Activated CD8-positive, alpha-beta T cell treated with anti-CD3 and anti-CD28 coated beads, Interleukin-2, amount 10 ng/mL, durations not matched to agents 7 days and 5 days (primary cell): ENCODE measurements at places on chromosomes 13 and 19. TPM values are rescaled to one million over a fixed set of nuclear protein-coding genes. Genes with fewer than 3 reads are reported as not detected.

DNA sequence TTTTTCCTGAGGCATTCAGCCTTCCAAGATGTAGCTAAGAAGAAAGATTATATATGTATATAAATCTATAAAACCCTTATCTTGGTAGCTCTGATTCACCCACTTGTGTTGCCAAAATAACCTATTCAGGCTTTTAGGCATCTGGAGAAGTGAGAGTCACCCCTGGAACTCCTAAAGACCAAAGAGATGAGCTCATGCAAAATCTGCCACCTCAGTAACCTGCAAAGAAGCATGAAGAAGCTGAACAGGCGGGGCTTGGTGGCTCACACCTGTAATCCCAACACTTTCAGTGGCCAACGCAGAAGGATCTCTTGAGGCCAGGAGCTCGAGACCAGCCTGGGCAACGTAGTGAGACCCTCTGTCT, 393.7 kb downstream of the FOXO1 start:
- H3K27me3 ChIP-seq, result no peaks in the 10 kb centered on the region
- DNase-seq, result no peak
- peaks cover 31% of the 10 kb centered on the region for H3K4me1 ChIP-seq
- no peaks in the 10 kb centered on the region for H3K36me3 ChIP-seq

- no peaks in the 10 kb centered on the region for H3K36me3 ChIP-seq
- peaks cover 80% of the 10 kb centered on the region for H3K4me1 ChIP-seq
- peak overlapping the region; percentile 55 for H3K4me3 ChIP-seq
- H3K27ac ChIP-seq, result peak overlapping the region; percentile 96
- H3K27me3 ChIP-seq, result no peaks in the 10 kb centered on the region
- peak; percentile 81 for DNase-seq
These were observed 1.3 kb upstream of the SIGLEC9 start for GRCh38 chr19:51123381-51123800.

DNA sequence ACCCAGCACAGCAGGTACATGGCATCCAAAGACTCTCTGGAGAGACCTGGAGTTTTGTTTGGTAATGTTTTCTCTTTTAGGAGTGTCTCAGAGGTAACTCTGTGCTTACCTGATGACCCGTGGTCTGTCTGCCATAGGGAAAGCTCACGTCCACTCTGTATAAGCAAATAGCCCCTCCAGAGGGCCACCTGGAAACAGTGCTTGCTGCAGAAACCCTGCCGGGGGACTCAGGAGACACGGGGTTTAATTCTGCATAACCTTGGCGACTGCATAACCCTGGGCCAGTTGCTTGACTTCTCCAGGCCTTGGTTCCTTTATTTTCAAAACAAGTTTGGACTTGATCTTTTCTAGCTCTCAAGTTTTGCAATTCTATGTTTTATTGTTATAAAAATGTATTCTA, 187.2 kb upstream of the SOX1 start:
- H3K4me1 ChIP-seq, result no peaks in the 10 kb centered on the region
- no peak for DNase-seq
- no peak overlapping the region for H3K4me3 ChIP-seq
- H3K36me3 ChIP-seq, result no peaks in the 10 kb centered on the region
- H3K27me3 ChIP-seq, result no peaks in the 10 kb centered on the region

DNA sequence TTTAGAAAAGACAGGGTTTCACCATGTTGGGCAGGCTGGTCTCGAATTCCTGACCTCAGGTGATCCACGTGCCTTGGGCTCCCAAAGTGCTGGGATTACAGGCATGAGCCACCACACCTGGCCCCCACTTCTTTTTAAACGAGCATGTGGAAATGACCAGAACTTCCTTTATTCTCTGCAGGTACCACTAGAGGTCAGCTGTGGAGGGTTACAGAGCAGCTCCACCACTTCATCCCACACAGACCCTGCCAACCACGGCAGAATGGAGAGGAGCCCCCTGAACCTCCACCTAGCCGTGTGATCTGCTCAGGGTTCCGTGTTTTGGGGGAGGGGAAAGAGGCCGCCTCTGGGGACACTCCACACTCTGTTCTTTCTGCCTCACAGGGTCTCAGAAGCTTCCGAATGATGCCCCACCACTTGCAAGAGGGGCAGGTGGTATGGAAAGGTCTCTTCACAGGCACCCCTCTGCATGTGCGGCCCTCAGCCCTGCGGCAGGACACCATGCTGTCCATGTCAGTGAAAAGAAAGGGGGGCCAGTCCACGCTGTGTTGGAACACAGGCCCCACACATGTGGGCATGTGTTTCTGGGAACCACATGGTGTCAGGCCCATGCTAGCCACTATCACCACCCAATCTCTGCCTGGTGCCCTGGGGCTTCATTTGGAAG, 465.0 kb downstream of the TSHZ3 start:
- DNase-seq, result no peak
- H3K27ac ChIP-seq, result no peak overlapping the region
- peaks cover under 1% of the 10 kb centered on the region for H3K27me3 ChIP-seq

The SIAH3 gene
- not detected for total RNA-seq

The IER2 gene
- total RNA-seq, result 210 TPM

The NCR1 gene
- total RNA-seq, result 0.26 TPM

The ZNF283 gene
- total RNA-seq, result 6.9 TPM
